ENCODE measurements at places on chromosomes 16 and 17. TPM values are rescaled to one million over a fixed set of nuclear protein-coding genes. Genes with fewer than 3 reads are reported as not detected.

GRCh38 chr16:83802135-83802534, 5.6 kb upstream of the HSBP1 start:
- DNase-seq: no peak

- no peak for DNase-seq
Observed at GRCh38 chr17:40179923-40180659, 2.8 kb downstream of the RAPGEFL1 start.

DNA sequence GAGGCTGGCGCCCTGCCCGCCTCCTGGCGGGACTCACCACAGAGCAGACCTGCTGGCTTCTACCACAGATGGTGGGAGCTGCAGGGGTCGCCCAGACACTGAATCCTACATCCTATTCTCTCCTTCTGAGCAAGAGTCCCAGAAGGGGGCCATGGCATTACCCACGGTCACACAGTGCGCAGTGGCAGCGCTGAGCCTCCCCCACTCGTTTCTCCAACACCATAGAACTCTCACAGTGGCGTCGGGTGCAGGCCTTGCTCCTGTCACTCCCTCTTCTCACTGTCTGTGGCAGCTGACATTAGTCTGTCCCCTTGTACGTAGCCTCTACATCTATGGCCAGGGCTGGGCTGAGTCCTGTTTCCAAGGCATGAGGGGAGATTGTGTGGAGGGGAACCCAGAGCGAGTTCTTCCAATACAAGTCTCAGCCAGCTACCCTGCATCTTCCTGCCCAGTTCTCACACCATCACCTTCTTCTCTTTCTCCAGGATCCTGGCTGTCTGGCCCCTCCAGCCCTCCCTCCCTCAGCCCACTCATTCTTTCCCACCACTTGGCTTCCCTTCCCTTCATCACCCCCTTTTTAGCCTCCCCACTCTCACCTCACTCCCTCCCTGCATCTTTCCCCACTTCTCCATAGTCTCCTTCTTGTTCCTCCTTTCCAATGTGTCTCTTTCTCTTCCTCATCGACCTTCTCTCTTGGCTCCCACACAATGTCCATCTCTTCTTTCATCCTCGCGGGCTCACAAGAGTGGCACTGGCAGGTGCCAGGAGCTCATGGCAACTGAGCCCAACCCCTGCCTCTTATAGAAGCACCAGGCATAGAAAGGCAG, 5.9 kb downstream of the UBTF start:
- no peak for DNase-seq

DNA sequence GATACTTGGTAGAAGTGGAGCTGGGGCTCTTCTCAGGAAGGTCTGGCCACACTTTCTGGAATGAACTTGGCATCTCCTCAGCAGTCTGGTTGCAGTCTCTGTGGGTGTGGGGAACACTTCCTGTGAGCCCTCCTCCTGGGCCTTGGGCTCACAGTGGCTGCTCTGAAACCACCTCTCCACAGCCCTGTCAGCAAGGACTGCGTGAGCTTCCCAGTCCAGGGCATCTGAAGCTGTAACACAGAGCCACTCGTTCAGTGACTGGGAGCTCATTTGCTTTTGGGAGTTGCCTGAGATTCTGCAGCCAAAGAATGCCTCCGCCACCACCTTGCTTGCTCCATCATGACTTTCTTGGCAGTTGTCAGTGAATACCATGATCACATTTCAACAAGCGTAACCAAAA, 60.0 kb downstream of the CLEC16A start:
- no peak for DNase-seq

GRCh38 chr16:68596266-68596665, 48.8 kb upstream of the CDH3 start:
- DNase-seq: no peak

DNA sequence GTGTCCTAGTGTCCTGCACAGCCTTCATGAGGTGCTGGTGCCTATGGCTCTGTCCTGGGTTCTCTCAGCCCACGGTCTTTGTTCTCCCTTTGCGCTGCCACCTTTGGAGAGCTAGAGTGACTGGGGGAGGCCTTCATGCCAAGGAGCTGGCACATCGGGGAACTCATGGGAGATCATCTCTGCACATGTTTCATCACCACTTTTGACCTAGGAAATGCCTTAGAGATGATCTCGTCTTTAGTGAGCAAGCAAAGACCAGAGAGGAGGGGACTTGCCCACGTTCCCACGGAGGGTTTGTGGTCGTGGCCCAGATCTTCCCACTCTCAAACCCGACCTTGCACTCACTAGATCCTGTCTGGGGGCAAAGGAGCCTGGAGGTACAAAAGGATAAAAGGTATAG, 23.5 kb downstream of the TBX4 start:
- no peak for DNase-seq

DNA sequence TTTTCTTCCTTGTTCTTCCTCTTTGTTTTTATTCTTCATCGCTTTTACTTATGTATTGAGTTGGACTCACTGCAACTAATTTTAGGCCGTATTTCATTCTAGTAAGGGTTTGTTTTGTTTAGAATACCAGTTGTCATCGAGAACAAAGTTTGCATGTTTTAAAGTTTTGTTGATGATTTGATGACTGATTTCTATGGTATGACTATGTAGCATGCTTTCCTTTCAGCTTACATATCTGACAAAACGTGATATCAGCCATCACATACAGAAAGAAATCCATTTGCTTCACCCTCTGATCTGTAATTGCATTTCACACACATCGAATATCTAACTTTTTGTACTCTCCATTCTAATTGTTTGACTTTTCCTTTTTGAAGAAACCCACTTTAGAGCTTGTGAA, 4.0 kb downstream of the PRKCA start:
- DNase-seq: no peak

- no peak for DNase-seq
Observed at GRCh38 chr17:65220732-65221131, 83.6 kb downstream of the RGS9 start.

- peak; percentile 20 for DNase-seq
Observed at GRCh38 chr16:67718668-67719047, 458 bp downstream of the GFOD2 start.

DNA sequence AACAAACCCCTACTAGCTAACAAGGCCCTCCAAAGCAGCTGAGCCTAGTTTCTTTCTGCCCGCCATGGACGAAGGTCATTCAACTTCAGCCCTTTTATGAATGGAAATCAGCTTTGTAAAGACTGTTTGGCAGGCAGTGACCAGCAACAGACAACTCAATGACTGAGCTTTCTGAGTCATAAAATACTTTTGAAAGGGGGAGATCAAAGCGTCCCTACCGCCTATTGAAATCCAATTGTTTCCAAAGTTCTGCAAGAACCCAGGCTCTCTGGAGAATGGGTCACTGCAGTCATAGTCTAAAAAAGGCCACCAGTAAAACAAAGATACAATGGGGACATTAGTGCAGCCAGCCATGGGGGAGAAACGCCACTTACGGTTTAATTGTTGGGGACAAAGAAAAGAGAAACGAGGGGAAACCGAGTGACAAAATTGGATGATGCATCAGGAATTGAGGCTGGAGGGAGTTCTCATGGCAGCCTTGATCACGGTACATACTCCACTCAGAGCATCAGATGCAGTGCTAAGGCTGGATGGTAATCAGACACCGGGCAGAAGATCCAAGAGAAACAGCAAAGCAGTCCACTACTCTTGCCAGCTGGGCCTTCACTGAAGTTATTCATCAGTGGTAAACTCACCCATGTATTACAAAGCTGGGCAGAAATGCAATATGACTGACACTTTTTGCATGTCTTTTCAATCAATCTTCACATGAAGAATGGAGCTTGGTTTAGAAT, 9.8 kb downstream of the ADAMTS18 start:
- no peak for DNase-seq

DNA sequence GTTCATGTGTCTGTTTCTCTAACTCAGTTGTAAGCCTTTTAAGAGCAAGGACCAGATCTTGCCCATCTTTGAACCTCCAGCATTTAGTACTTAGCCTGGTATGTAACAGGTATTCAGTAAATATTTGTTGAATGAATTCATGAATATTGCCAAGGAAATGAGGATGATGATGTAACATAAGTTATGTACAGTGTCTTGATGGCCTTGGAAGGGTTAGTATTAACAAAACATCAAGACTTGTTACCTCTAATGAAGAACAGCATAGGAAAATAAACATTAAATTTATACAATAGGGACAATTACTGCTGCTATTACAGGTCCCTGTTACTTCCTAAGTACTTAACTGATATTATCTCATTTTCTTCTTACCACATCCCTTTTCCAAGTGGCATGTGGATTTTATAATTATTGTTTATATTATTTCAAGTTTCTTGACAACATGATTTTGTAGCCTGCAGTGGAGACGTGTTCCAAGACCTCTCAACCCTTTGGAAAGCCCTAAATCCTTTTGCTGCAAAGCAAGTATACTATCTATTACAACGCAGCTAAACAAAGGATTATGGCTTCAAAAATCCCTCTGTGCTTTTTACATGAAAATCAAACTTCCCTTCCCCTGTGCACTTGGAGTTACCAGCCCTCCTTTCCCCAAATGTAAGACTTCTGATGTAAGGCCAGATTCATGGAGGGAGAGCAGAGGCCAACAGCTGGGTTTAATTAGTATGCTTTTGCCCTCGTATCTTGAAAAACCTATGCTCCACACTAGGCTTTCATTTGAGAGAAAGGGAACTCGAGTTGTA, 77.4 kb upstream of the SMIM36 start:
- no peak for DNase-seq

GRCh38 chr17:64443086-64443760, 5.7 kb upstream of the MILR1 start:
- DNase-seq: no peak

- DNase-seq: no peak
Observed at GRCh38 chr16:85302018-85302847, 190.0 kb upstream of the CIBAR2 start.

DNA sequence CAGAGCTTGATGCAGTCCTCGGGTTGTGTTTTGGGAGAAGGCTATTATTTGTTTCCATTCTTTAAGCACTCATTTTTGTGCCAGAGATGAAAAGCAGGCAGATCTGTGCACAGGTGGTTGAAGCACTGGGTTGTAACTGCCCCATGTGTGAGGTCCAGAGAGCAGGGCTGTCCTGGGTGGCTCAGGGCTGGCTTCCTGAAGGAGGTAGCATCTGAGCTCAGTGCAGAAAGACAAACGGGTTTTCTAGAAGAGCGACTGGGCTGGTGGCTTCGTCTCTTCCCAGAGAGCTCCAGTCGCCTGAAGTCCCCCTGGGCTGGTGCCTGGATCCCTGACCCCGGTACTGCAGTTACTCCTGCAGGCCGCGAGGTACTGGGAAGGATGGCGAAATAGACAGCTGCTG, 274.0 kb downstream of the SNX29 start:
- no peak for DNase-seq

DNA sequence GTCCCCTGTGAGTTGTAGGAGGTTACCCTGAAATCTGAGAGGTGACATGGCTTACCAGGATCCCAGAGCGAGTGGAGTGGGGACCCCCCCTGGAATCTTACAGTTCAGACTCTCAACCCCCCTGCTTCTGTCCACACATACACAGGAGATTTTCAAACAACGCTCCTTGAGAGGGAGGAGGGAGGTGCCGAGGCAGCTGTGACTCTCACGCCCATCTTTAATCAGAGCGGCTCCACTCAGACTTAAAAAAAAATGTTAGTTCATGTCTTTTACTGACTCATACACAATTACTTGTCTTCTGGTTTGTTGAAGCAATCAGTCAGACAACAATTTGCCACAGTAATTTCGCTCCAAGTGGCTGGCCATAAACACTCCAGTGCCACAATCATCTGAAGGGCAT, 15.4 kb upstream of the TMEM220 start:
- DNase-seq: no peak

GRCh38 chr16:25568991-25569390, 122.8 kb upstream of the HS3ST4 start:
- no peak for DNase-seq

The CD300LG gene
- 53.9 TPM for total RNA-seq

The KIF19 gene
- 3.3 TPM for total RNA-seq

The GDPD3 gene
- total RNA-seq: 4.0 TPM

Data from testis (tissue), 5 donors.